Upper lobe of left lung (tissue), 6 donors: ENCODE measurements at places on chromosomes 7 and 10. TPM values are rescaled to one million over a fixed set of nuclear protein-coding genes. Genes with fewer than 3 reads are reported as not detected.
A peak's percentile ranks its signal among the peaks of the same experiment; 100 is the strongest.

GRCh38 chr10:50544095-50544856, 79.5 kb downstream of the SGMS1 start:
- DNase-seq: no peak

GRCh38 chr10:98267069-98267893, 713 bp downstream of the LOXL4 start:
- no peak for DNase-seq

- no peak for DNase-seq
These were observed 4.0 kb upstream of the PDGFA start for GRCh38 chr7:523347-524336.

- no peak for DNase-seq
These were observed 38.8 kb downstream of the ZNF783 start for GRCh38 chr7:149300620-149301285.

The SPDYE9 gene
- not detected for total RNA-seq

- no peak for DNase-seq
These were observed 102.0 kb downstream of the PKD1L1 start for GRCh38 chr7:47846138-47846836.

- DNase-seq: no peak
These were observed 291.4 kb downstream of the SFMBT2 start for GRCh38 chr10:7119325-7120015.

- DNase-seq: no peak
These were observed 47.0 kb downstream of the CCDC71L start for GRCh38 chr7:106613848-106614560.

The SPOCK2 gene
- 159 TPM for total RNA-seq

DNA sequence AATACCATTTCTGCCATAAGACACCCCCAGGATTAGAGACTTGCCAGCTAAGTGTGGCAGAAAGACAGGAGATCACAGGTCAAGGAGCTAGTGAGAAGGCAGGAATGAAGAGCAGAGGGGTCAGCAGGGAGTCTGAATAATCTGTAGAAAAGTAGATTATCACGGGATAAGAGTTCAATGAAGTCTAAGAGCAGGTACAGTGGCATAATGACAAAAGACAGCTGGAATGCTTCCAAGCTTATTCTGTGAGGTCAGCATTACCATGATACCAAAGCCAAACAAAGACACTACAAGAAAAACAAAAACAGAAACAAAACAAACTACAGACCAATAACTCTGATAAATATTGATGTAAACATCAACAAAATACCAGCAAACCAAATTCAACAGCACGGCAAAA, 20.8 kb downstream of the PILRA start:
- no peak for DNase-seq

The CHN2 gene
- total RNA-seq: 6.2 TPM

- DNase-seq: no peak
These were observed 44.7 kb upstream of the ZEB1 start for GRCh38 chr10:31274310-31274709.

DNA sequence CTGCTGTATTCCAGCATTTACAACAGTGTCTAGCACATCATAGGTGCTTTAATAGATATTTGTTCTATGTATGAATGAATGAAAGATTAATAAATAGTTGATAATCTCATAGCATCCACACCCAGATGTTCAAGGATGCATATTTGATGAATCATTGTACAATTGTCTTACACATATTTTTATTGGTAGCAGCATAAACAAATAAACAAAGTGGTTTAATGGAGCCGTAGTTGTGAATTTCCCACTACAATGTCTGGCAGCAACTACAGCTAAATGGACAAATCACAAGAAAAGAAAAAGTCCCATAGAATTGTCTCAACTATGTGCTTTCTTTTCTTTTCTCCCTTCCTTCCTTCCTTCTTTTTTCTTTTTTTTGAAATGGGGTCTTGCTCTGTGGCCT, 150.8 kb downstream of the NRP1 start:
- DNase-seq: no peak

DNA sequence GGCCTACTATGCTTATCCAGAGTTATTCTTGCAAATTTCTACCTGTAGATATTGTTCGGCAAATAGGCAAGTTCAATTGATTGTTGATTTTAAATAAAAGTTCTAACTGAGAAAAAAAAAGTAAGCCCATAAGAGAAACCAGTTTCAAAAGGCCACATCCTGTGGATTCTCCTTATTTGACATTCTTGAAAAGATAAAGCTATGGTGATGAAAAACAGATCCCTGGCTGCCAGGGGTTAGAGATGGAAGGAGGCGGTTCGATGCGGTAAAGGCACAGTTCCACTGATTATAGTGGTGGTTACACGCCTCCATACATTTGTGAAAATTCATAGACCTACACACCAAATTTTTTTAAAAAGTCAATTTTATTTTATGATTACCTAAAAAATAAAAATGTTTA, 347.8 kb downstream of the KCNMA1 start:
- DNase-seq: no peak

The MAGI2 gene
- 7.9 TPM for total RNA-seq

GRCh38 chr7:111887734-111888133, 318.5 kb downstream of the DOCK4 start:
- DNase-seq: no peak

GRCh38 chr7:21690705-21691104, 147.9 kb downstream of the DNAH11 start:
- DNase-seq: no peak

DNA sequence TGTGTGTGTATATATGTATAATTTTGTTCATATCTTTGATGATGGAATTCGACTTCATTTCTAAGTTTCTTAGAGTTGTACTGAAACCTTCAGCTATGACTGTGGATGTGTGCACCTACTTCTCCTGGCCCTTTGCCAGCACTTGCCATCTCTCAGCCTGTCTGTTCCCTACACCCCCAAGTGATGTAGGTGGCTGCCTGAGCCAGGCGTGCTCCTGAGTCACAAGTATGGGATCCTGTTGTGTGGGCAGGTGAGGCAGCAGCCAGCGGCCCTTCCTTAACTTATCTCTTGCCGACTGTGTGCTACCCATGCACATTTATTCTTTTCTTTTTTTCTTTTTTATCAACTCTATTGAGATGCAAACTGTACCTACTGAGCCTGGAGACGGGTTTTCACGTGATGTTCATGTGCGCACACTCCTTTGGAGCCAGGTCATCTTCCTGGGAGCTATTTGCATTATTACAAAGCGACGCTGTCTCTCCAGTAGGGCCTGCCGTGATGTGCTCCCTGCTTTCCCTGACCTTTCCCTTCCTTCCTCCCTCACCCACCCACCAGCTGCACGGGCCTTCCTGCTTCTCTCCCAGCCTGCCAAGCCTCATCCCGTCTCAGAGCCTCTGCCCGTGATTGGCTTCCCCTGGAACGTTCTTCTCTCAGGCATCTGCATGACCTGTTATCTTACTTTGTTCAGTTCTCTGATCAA, 31.3 kb upstream of the GALNT11 start:
- DNase-seq: no peak

DNA sequence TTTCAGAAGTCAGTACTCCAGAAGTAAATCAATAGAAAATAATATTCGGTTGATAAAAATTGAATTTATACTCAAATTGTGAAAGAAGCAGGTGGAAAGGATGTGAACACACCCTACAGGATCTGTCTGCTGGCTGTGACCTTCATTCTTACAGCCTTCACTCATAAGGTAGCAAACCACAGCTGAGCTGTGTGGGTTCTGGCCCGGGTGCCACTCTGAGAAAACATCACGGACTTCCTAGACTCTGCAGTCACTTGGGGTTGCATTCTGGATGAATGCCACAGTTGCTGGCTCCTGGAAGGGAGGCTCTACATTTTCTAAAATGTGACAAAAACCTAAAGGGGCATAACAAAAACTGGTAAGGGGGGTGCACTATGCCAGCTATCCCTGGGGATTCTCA, 36.0 kb upstream of the ABLIM1 start:
- no peak for DNase-seq

- no peak for DNase-seq
These were observed 17.4 kb downstream of the KPNA7 start for GRCh38 chr7:99190359-99191009.

- DNase-seq: no peak
These were observed 10.3 kb upstream of the ANKRD1 start for GRCh38 chr10:90930971-90931871.

The ANKRD61 gene
- not detected for total RNA-seq

DNA sequence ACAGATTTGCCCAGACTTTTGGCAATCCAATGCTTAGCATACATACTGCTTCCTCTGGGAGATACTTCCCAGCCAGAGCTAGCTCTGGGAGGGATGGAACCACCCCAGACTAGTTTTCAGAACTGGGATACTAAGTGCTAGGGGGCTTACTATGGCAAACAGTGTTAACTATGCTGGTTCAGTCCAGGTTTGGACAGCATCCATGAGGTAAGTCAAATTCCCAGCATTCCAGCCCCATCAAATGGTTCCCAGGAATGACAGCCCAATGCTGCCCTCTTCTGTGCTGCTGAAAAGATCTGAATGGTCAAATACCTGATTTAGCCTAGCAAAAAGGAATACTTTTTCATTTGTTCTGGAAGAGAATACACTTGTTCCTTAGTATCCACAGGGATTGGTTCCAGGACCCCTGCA, 141.7 kb upstream of the CCDC6 start:
- no peak for DNase-seq

- peak; percentile 89 for DNase-seq
These were observed 11.4 kb downstream of the SERPINE1 start for GRCh38 chr7:101138213-101138870.

DNA sequence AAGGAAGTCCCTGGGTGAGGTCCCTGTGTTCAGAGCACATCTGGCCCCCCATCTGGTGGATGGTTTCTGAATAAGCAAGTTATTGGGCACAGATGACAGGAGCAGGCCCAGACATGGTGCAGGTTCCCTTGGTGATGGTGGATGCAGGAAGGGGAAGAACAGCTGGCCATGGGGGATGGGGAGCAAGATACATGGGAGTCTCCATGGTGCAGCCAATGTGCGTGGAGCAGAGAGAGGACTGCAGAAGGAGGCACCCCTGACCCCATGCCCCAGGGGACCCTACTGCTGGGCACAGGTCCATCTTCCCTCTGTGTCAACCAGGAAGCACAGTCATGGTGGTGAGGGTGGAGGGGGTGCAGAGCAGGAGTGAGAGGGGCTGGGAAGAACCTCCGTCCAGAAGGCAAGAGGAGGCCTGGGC, 43.8 kb upstream of the RABGEF1 start:
- no peak for DNase-seq

DNA sequence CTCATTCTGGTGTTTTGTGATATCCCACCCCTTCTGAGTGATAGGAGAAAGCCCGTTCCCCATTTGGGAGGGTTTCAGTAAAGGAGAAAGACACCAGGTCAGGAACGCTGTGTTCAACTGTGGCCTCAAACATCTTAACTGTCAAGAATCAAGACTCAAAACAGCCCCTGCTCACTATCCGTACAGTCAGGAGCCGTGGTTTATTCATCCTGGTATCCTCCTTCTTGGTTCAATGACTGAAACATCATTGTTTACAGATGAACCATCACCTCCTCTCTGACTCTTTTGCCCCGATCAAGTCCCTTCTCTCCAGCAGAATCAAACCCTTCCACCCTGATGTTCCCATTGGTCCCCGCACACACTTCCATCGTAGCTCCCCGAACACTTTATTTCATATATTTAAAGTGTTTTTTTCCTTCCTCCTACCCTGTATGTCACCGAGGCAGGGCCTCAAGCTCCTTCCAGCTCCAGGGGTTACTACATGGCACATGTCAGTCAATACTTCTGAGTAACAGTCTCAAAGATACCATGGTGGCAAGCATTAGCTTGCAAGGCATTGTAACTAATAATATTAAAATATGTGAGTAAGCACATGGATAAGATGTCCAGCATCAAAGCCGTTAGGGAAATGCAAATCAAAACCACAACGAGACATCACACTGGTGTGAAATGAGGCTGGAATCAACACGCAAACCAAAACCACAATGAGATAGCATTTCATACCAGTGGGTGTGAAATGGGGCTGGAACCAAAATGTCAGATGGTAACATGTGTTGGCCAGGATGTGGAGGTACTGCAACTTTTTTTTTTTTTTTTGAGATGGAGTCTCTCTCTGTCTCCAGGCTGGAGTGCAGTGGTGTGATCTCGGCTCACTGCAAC, 124.7 kb upstream of the C1QL3 start:
- no peak for DNase-seq

- DNase-seq: no peak
These were observed 96.7 kb downstream of the KIF20B start for GRCh38 chr10:89798092-89798491.

DNA sequence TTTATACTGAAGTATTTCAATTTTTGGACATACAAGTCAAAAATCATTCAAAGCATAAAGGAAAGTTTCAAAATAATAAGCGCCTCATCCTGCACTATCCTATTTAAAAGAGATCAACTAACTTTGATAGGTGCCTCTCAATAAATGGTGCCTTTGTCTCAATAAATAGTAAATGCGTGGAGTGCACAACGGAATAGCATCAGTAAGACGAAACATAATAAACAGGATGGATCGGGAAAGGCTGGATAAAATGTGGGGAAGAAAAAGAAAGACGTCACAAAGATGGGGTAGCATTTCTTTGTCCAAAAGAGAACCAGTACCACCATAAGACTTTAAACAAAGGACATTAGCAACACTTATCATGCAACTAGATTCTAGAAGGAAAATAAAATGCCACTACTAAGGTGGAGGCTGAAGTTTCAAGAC, 571 bp upstream of the PRKAR2B start:
- no peak for DNase-seq

GRCh38 chr10:22702348-22702747, 12.0 kb downstream of the PIP4K2A start:
- DNase-seq: no peak

DNA sequence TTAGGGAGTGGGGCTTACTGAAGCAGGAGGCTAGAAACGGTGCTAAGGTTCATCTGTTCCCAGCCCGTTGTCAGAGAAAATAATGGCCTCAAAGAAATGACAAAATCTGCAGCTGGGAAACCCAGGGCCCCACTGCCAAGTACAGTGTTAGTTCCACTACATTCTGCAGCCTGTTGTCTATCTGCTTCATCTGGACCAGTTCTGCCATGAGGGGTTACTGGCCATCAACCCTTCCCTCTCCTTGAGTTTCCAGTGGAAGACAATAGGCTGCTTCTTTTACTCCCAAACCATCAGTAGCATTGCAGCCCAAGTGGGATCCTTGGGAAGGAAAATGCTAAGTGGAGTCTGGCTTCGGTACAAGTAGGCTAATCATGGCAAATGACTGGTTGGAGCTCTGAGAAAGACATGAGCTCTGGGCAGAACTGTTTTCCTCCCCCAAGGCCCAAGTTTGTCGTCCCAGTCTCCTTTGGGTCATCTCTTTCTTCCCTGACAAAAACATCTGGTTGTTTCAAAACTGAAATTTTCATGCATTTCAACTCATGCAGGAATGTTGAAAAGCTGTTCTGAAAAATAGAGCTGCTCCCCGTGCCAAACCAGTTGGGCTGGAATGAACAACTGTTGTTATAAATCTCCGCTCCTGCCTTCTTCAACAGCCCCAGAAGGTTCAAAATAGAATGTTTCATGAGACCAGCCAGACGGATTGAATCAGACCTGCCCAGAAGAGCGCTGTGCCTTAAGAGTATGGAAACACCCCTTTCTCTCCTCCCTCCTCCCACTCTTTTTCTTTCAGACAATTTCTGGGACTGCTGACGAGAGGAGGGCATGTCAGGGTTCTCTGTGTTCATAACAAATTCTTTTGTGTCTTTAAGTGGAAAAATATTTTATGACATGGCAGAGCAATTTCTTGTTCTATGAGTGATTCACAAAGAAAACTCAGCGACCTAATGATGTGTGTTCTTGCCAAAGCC, 116.6 kb downstream of the RAB18 start:
- DNase-seq: no peak

GRCh38 chr10:69614130-69614529, 15.9 kb upstream of the FAM241B start:
- no peak for DNase-seq

The C10orf105 gene
- total RNA-seq: 1.0 TPM
